ENCODE measurements at places on chromosomes 6 and 20. TPM values are rescaled to one million over a fixed set of nuclear protein-coding genes. Genes with fewer than 3 reads are reported as not detected.

The MYMX gene
- total RNA-seq, result 0.56 TPM

The PAK5 gene
- total RNA-seq, result not detected

The PHACTR2 gene
- total RNA-seq, result 70.0 TPM

- DNase-seq, result no peak
Observed at GRCh38 chr6:107665382-107665781, 158.7 kb downstream of the SCML4 start.

GRCh38 chr6:126944512-126944911, 174.0 kb upstream of the RSPO3 start:
- DNase-seq, result no peak

DNA sequence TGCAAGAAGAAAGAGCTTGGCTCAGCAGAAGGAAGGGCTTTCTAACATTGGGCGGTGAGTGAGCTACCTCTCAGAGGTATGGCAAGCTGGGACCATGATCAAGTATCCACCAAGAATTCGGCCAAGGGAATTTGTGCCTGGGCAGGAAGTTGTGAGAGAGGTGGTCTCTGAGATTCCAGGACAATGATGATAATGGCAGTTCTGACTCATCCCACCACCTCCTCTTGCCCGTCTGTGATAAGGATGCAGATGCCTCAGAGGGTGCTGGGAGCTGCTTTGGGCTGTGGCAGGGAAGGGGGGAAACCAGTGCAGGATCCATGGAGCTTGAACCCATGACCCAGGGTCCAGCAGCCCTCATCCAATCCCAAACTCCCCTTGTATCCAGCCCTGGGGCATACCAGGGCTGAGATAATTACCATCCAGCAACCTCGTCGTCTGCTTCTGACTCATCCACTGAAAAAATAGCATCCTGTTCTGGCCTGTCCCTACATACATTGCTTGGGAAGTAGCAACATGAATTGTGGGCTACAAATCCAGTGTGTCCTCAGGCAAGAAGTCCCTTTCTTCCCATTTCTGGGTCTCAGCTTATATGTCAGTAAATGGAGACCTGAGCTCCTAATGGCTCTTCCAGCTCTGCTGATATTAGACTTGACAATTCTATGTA, 5.9 kb downstream of the TGM6 start:
- DNase-seq, result no peak

GRCh38 chr6:108690326-108691049, 129.8 kb downstream of the FOXO3 start:
- no peak for DNase-seq

The MRPS18B gene
- 124 TPM for total RNA-seq

The SAMD3 gene
- total RNA-seq, result 0.19 TPM

Measured in Right ventricle myocardium superior (tissue), 1 donor.